ENCODE measurements at places on chromosomes 1 and 21. TPM values are rescaled to one million over a fixed set of nuclear protein-coding genes. Genes with fewer than 3 reads are reported as not detected.

GUCA2B gene
- not detected for total RNA-seq

EFNA3 gene
- 1.1 TPM for total RNA-seq

KCNK2 gene
- total RNA-seq, result not detected

CD1E gene
- 0.50 TPM for total RNA-seq

SLC35F3 gene
- total RNA-seq, result not detected

ADAMTS4 gene
- total RNA-seq, result 7.2 TPM

KDF1 gene
- 0.37 TPM for total RNA-seq

PTPRC gene
- total RNA-seq, result 6.9 TPM

SLC44A5 gene
- total RNA-seq, result 0.27 TPM

PCP4L1 gene
- 0.17 TPM for total RNA-seq

HRNR gene
- total RNA-seq, result not detected

GRCh38 chr1:169260478-169261151 is 107.0 kb downstream of the NME7 start:
- no peak for DNase-seq

- no peak for DNase-seq
Observed at GRCh38 chr1:20402585-20403422, 83.2 kb downstream of the CAMK2N1 start.

DNA sequence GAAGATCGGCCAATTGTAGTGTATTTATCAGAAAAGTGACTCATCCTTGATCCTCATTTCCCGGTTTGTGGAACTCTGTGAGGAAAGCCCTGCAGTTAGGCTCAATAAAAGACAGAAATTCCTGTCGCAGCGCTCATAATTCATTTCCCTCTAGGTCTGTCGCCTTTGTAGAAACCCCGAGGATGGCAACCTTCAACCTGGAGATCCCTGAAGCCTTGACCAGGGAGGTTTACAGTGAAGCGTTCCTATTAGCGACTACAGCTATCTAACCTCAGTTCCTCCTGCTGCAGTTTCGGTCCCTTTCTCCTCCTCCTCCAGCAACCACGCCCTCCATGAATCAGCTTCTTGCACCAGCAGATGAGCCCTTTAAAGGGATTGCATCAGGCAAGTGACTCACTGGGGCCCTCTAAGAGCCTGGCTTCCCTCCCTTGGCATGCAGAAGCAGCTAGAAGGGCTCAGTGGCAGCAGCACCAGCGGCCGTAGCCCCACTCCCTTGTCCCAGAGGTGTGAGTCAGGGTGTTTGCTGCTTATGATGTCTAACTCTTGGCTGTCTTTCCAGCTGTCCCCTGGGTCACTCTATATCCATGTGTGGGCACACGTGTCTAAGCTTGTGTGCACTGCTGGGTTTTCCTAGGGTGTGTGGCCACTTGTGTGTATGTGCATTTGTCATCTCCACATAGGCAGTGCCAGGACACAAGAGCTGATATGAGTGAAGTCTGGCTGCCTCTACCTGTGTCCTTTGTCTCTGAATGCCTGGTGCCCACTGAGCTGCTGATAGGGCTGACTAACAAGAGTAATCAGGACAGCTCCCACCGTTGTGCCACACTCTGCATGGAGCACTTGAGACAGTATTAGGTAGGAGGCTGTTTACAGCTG is 779 bp upstream of the STK40 start:
- DNase-seq, result peak; percentile 89

- DNase-seq, result no peak
Observed at GRCh38 chr1:47932743-47933142, 64.4 kb downstream of the TRABD2B start.

DNA sequence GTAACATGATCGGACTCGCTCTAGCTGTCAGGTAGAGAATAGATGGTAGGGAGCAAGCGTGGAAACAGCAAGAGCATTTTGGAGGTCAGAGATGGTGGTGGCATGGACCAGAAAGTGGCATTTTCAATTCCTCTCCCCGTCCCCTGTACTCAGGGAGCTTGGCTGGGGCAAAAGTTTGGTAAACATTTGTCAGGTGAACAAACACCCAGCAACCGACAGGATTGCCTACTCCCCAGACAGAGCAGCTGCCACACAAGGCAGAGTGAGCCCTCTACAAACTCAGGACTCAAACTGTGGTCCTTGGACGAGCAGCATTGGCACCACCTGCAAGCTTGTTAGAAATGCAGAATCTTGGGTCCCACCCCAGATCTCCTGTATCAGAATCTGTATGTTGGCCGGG is 14.3 kb downstream of the PTAFR start:
- DNase-seq, result no peak

- no peak for DNase-seq
Observed at GRCh38 chr1:153277852-153278251, 18.4 kb downstream of the LORICRIN start.

DNA sequence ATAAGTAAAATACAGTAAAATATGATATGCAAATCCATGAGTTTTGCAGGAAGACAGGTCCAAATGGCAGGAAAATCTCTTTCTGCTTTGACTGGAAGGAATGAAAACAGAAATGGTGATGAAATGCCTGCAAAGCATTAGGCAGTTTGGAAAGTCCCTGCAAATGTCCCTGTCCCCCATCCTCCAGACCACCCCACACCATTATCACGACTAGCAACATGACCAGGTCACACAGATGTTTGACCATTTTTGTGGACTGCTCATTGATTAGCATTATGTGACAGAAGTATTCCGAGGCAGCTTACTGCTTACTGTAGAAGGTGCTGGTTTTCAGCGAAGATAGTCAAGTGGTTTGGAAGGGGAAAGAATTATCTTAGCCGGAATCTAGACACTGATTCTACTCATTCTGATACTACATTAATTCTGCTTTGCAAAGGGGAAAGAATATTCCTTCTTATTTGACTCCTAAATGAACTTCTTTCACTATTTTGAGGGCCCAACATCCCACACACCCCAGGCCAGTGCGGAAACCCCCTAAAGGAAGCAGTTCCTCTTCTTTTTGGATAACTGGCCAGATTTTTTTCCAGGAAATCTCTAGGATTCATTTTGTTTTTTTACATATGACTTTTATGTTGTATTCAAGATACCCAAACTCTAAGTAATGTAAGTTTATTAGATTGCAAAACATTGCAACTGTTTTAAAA is 9.5 kb upstream of the CR2 start:
- no peak for DNase-seq

GRCh38 chr1:100896481-100896982 is 642 bp downstream of the SLC30A7 start:
- DNase-seq, result no peak

DNA sequence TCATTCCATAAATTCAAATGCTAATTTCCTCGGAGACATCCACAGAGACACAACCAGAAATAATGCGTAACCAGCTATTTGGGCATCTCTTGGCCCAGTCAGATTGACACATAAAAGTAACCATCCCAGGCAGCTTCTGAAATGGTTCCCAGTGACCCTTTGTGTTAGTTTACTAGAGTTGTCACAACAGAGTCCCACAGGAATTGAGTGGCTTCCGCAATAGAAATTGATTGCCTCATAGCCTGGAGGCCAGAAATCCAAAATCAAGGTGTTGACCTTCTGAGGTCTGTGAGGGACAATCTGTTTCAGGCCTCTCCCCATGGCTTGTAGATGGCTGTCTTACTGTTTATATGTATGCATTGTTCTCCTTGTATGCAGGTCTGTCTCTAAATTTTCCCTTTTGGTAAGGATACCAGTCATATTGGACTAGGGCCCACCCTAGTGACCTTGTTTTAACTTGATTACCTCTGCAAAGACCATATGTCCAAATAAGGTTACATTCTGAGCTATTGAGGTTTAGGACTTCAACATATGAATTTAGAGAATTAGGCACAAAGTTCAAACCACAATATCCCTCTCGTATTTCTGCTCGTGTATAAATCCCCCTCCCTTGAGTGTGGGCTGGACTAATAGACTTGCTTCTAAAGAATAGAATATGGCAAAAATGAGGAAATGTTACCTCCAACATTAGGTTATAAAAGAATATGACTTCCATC is 78.2 kb upstream of the FGGY start:
- DNase-seq, result no peak

GRCh38 chr1:200738949-200739651 is 407 bp downstream of the CAMSAP2 start:
- DNase-seq, result peak; percentile 88

GRCh38 chr1:163315773-163316374 is 5.9 kb upstream of the NUF2 start:
- DNase-seq, result no peak

DNA sequence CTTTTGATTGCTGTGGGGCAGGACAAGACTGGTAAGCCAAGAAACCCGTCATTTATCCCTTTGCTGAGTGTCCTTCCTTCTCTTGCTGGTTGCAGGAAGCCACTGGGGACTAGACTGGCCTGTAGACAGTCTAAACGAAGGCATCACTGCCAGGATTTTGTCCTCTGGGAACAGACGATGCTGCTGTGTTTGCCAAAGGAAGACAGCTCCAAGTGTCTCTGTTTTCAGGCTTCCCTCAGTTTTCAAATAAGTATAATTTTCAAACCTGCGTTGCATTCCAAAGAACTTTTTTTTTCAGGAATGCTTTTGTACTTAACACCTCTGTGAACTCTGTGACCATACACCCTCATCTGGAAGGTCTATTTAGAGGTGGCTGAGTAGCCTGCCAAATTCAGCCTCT is 269.4 kb downstream of the HLX start:
- DNase-seq, result peak; percentile 26

GRCh38 chr1:61097317-61097716 is 15.0 kb downstream of the NFIA start:
- no peak for DNase-seq

- no peak for DNase-seq
Observed at GRCh38 chr1:153358691-153358975, 979 bp downstream of the S100A9 start.

- no peak for DNase-seq
Observed at GRCh38 chr1:19222979-19223824, 13.1 kb upstream of the UBR4 start.

DNA sequence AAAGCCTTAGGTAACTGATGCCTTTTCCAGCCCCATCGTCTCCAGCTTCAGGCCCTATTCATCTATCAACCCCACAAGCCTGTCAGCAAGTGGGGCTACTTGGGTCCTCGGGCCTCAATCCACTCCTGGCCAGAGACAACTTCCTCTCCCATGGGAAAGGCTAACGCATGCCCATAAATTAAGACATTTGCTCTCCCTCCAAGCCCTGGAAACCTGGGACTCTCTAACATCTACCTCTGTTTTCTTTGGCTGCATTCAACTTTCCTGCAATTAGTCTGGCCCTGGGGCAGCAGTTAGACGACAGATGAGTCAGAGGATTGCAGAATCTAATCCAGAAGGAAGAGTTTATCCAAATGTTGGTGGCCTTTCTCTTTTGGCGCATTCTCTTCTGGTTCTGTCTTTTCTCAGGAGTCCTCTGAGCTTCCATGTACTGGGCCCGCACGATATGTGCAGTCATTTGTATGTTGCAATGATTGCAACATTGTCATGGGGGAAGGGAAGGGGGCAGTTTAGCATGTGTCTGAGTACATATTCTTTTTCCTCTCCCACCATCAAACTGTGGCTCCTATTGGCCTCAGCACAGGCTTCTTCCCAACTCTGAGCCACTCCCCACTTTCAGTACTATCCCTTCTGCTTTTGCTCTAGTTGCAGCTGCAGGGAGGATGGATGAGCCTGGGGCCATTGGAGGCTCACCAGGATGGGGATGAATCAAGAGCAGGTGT is 54.4 kb downstream of the NAV1 start:
- no peak for DNase-seq

DNA sequence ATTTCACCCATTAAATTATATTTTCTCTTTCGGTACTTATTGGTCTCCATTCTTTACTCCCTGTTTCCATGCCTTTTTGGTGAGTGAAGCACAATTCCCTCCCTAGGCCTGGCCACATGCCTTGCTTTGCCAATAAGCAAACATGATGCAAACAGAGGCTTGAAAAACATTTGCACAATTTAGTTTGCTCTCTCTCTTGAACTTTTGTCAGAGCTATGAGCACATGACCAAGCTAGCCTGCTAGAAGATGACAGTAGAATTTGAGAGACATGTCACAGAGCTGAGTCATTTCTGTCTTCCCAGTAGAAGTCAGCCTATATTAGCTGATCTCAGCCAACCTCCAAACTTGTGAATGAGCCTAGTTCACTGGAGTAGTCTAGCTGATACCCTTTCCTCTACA is 24.6 kb downstream of the ANGPTL3 start:
- DNase-seq, result no peak

DNA sequence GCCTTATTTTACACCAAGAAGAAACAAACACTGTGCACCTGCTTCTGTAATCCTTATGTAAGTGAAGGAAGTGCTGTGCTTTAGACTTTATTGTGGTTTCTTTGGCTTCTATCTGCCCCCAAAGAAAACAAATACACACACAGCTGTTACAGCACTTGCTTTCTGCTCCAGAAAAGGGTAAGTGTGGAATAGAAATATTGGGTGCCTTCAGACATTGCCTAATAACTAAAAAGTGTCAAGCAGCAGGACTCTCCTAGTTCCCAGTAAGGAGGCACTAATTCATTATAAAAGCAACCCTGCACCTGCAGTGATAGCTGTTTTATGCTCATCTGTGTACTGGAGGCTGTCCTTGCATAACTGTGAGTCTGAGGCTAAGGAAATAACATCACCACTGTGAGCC is 23.4 kb upstream of the PRRX1 start:
- DNase-seq, result no peak

DNA sequence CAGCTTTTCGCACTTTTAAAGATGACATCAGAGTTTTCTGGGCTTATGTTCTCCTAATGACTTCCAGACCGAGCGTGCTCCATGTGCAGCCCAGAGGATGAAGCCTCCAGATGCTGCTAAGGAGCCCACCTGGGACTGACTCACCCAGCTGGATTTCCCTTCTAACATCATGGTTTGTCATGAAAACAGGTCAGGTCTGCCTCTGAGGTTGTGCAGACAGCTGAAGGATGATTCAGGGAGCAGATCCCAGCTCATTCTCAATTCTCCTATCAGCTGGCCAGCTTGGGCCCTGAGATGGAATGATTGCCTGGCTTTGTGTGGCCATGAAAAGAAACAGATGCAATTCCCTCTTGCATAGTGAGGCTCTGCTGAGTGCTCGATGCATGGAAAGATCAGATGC is 123.9 kb upstream of the DUSP10 start:
- DNase-seq, result no peak

DNA sequence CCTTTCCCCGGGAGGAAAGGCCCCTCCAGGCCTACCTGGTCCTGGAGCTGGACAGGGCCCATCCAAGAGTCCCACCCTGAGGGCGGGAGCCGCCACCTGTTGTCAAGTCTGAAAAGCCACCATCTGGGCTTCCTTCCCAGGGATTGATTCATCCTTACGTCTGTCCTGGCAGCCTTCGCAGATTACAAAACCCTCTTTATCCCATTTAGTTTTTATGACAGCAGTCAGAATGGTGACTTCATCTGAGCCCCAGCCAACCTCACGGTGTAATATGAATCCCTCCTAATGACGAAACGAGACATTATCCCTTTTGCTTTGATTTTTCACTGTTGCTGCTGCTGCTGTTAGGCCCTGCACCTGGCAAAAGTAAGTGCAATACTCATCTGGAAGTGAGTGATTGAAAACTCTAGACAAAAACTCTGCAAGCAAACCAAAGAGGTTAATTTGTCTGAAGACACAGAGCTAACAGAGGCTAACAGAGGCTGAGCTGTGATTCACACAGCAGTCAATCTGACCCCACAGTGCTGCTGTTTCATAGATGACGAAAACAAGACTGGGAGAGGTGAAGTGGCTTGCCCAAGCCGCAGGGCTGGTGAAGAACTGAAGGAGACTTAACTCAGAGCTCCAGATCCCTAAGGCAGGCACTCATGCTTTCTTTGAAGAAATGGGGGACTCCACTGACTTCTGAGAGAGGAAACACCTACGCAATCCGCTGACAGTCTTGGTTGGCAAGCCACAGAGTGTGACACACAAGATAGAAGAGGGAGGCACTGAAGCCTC is 30.0 kb upstream of the S100A7 start:
- peak; percentile 72 for DNase-seq
